ENCODE measurements at places on chromosomes 5 and 9. TPM values are rescaled to one million over a fixed set of nuclear protein-coding genes. Genes with fewer than 3 reads are reported as not detected.

Gene SMIM33
- total RNA-seq: not detected

Gene ANXA6
- 50.6 TPM for total RNA-seq

Gene CYSRT1
- total RNA-seq: 0.92 TPM

Gene CLIC3
- 0.95 TPM for total RNA-seq

Gene CAMK4
- total RNA-seq: 3.8 TPM

GRCh38 chr9:134691695-134692572, 50.3 kb downstream of the COL5A1 start:
- no peak for DNase-seq

DNA sequence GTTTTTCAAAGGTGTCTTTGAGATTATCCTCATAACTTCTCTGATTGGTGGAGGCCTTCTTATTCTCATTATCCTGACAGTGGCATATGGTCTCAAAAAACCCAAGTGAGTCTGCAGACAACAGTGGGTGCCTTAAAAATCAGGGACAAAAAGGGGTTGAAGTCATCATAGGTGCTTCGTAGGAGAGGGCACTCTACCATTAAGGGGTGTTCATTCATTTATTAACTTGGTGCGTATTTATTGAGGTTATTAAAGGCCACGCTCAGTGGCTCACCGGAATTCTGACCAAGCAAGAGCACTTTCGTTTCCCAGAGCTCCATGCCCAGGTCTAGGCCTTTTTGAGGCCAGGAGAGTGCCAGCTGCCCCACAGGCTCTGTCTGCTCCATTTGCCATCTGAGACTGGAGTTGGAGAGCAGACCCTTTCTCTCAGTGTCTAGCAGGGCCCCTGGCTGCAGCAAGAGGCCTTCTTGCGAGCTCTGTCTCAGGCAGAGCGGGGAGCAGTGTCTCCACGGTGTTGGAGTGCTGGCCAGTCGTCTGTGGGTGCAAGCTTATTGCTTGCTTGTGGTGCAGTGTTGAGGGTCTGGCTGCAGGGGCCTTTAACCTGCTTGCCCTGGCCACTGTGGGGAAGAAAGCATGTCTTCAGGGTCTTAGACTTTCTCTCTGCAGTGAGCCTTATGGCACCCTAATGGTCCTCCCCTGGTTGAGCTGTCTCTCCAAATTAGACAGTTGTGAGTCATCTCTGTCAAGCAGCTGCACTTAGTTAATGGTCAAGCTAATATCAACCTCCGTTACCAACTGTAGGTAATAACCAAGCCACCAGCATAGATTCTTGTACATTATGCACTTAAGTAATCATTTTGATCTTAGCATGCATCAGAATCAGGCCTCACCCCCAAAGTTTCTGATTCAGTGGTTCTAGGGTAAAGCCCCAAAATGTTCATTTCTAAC, 62.6 kb downstream of the IL31RA start:
- DNase-seq: no peak

- no peak for DNase-seq
Measured at GRCh38 chr9:7011395-7012067, 253.8 kb downstream of the KDM4C start.

DNA sequence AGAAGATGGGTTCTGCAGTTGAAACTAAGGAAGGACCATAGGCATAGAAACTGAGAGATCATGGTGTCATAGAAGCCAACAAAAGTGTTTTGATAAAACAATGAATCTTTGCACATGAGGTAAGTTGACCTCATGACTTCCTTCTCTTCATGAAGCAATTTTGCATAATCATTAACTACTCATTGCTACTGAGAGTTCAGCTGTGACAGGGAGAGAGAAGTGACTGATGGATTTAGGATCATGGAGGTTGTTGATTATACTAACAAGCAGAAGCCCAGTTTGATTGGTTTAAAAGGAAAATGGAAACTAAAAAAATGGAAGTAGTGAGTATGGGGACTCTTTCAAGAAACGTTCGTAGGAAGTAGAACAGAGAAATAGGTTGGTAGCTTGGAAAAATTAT, 51.2 kb downstream of the PARP8 start:
- no peak for DNase-seq

- no peak for DNase-seq
Measured at GRCh38 chr5:174464504-174465165, 259.7 kb upstream of the MSX2 start.

DNA sequence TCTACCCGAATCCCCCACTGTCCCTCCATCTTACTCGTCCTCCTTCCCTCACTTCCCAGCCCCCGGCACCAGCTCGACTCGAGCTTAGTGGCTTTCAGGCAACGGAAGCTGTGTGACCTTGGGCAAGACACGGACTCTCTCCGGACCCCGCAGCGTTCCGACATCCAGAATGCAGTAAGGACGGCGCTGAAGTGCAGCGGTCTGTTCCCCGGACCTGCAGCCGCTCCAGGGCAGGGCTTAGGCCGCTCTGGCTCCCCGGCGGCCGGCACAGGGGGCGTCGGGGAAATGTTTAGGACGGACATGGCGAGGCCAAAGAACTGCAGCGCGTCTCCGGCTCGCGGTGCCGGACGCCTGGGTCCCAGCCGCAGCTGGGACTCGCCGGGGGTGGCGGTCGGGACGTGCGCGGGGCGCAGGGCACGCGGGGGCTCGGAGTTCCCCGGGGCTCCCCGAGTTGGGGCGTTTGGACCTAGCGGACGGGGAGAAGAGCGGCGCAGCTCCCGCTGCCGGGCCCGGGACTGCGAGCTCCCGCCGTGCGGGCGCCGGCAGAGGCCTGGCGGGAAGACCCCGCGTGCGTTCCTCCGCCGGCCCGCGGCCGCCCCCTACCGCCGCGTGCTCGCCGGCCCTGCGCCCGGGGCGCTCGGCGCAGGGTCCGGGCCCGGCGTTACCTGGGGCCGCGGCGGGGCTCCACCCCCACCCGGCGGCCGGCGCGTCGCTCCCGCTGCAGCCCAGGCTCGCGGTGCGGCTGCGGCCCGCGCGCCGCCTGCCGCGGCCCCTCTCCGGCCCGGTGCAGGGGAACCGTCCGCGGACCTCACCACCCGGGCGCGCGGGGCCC, 5.6 kb upstream of the RNF44 start:
- no peak for DNase-seq

- peak; percentile 69 for DNase-seq
Measured at GRCh38 chr9:93566408-93567270, 9.7 kb upstream of the PHF2 start.

GRCh38 chr9:89778100-89779090, 173.6 kb downstream of the GADD45G start:
- DNase-seq: no peak

- DNase-seq: no peak
Measured at GRCh38 chr5:52751137-52751536, 36.6 kb upstream of the ITGA1 start.

DNA sequence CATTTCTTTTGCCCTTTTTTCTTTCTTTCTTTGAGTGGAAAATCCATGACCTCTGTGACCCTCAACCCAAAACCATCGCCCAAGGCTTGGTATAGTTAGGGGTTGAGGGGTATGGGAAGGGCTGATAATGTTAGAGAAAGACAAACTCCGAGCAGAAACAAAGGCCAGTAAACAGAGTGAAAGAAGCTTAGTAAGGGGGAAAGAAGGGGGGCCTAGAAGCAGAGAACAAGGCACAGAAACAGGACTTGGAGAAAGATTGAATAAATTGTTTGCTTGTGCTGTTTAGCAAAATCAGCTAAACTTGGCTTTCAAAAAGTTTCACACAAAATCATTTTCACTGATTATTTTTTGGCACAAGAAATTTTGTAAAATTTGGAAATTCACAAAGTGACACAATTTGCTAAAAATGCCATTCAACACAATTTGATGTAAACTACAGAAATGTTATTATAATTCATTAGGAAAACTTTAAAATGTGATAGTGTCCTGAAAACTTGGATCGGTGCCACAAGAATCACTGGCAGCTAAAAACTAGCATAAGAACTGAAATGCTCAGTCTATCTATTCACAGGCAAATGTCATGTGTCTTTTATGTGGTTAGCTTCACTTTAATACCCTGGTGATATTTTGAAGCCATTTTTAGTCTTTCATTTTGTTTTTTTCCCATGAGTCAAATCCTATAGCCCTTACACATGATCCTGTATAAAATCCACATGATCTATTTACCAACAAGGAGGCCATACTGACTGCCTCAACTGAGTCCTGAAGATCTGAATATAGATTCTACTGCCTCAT, 276.4 kb downstream of the NR2F1-AS1 start:
- DNase-seq: no peak

DNA sequence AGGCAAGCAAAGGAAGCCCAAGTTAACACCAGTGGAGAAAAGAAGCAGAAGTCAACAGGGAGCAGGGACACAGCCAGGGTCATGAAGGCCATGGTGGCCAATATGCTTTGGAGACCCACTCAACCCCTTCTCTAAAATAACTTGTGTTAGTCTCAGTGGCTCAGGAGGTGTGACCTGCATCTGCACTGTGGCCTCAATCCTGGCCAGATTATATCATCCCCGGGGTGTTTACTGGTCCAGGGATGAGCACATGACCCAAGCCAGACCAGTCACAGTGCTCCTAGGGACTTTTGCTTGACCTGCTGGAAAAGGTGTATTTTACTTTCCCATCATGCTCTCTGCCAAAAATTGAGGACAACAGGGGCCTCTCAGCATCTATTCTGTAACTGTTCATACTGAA, 105.2 kb downstream of the DPYSL3 start:
- DNase-seq: no peak

DNA sequence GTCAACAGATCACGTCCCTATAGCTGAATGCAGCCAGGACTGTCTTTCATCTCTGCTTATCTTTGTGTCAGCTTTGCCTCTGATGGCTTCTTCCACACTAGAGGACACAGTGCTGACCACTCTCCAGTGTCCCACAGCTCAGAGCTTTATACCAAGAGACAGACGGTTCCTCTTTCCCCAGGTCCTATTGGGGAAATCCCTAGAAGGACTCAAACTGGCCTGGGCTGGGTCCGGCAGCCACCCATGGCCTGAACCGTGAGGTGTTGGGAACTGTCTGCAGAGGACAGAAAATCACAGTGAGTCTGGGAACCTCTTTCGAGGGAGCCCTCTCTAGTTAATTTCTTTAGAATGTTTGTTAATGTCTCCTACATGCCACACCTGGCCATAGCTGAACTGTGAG, 68.3 kb upstream of the SHB start:
- DNase-seq: no peak

DNA sequence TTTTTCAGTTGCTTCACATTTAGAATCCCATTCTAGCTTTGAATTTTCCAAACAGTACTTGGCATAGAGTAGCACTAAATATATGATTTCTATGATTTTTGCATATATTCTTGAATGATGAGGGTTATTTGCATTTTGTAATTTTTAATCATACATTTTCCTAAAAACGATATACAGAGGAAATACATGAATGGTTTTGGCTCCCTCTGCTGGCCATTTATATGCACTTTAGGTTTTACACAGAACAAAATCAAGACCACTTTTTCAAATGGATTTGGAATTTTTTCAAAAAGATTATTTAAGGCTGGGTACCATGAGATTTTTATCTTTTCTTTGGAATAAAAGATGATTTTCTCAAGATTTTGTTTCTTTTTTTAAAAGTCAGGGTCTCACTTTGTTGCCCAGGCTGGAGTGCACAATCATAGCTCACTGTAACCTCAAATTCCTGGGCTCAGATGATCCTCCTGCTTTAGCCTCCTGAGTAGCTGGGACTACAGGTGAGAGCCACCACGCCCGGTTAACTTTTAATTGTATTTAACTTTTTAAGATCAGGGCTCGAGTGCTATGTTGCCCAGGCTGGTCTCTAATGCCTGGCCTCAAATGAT, 16.7 kb upstream of the COMMD10 start:
- no peak for DNase-seq

DNA sequence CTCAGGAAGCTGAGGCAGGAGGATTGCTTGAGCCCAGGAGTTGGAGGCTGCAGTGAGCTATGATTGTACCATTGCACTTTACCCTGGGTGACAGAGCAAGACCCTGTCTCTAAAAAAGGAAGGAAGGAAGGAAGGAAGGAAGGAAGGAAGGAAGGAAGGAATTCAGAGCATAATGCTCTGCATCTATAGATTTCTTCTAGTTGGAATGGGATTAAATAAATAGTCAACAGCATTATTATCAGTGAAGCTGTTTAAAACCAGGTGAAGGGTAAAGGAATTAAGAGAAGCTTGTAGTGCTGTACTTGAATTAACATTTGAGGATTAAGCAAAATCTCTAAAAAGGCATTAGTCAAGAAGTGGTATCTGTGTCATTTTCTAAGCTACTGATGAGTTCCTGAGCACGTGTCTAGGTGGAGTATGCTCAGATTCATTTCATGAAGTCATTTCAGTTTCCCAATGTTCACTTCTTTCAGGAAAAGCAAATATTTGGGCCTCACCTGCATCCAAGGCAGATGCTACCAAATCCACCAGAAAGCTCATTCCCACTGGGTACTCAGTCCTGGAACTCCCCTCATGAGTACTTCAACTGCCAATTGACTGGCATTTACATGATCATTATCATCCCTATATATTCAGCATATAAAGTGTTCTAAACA, 8.4 kb downstream of the PDE6A start:
- no peak for DNase-seq

- DNase-seq: no peak
Measured at GRCh38 chr5:144015961-144016360, 154.5 kb downstream of the YIPF5 start.

GRCh38 chr5:121719255-121719654, 132.4 kb upstream of the FTMT start:
- no peak for DNase-seq

- peak; percentile 17 for DNase-seq
Measured at GRCh38 chr9:87465816-87466215, 31.9 kb upstream of the DAPK1 start.

GRCh38 chr5:119270121-119270565, 85.7 kb upstream of the TNFAIP8 start:
- DNase-seq: no peak

DNA sequence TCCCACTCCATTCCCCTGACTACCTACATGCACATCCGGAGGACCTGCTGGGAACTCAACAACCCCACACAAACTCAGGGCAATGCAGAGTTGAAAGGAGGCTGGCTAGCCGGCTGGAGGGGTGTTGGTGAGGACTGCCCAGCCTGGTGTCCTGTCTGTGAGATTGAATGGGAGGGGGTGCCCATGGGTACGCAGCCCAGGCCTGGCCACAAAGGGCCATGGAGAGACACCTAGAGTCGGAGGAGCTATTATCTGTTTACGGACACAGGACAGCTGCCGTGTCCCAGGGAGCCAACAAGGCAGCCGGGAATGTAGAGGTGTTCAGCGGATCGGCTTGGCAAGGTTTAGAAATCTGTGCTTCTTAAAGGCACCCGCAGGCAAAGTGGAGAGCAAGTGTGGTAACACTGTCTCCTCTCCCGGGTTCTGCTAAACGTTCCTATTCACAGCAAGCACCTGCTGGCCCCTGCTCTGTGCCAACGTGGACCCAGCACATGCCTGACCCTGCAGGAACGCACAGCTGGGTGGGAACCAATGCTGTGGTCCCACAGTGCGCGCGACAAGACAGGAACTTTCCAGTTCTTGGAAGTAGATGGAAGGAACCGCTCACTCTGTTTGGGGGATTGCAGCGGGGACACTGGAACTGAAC, 166.7 kb downstream of the DAB2IP start:
- no peak for DNase-seq

GRCh38 chr9:18610956-18611355, 137.0 kb downstream of the ADAMTSL1 start:
- no peak for DNase-seq

DNA sequence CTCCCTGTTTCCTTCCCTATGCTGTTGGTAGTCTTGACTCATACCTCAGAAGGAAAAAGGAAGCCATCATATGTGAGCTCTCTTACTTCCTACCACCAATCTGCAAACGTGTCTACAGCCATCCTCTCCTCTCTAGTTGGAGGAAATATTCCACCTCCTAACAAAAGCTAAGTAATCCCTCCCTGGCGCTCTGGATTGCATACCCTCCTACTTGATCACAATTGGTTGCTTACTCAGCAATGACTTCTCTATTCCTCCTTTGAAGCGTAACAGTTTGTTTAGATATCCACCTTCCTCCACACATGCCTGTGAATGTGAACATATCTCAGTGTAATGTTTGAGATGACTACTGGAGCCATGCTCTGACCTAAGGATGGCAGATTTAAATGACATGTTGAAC, 18.2 kb downstream of the RUSC2 start:
- DNase-seq: no peak
